ENCODE measurements at places on chromosomes 6 and 20. TPM values are rescaled to one million over a fixed set of nuclear protein-coding genes. Genes with fewer than 3 reads are reported as not detected.

- DNase-seq = no peak
These were observed 141.5 kb upstream of the AGPAT4 start for GRCh38 chr6:161415302-161415855.

Gene CST7
- 0.48 TPM for polyA plus RNA-seq

Gene GRIK2
- 12.1 TPM for polyA plus RNA-seq

- DNase-seq = no peak
These were observed 72.3 kb downstream of the CD164 start for GRCh38 chr6:109309917-109310316.

Gene CLIC5
- polyA plus RNA-seq = 182 TPM

GRCh38 chr6:19432966-19433498, 404.1 kb upstream of the ID4 start:
- DNase-seq = no peak

Gene OOEP
- 0.21 TPM for polyA plus RNA-seq

Gene IL20RA
- polyA plus RNA-seq = 1.6 TPM

Gene GABRR1
- polyA plus RNA-seq = 1.6 TPM

DNA sequence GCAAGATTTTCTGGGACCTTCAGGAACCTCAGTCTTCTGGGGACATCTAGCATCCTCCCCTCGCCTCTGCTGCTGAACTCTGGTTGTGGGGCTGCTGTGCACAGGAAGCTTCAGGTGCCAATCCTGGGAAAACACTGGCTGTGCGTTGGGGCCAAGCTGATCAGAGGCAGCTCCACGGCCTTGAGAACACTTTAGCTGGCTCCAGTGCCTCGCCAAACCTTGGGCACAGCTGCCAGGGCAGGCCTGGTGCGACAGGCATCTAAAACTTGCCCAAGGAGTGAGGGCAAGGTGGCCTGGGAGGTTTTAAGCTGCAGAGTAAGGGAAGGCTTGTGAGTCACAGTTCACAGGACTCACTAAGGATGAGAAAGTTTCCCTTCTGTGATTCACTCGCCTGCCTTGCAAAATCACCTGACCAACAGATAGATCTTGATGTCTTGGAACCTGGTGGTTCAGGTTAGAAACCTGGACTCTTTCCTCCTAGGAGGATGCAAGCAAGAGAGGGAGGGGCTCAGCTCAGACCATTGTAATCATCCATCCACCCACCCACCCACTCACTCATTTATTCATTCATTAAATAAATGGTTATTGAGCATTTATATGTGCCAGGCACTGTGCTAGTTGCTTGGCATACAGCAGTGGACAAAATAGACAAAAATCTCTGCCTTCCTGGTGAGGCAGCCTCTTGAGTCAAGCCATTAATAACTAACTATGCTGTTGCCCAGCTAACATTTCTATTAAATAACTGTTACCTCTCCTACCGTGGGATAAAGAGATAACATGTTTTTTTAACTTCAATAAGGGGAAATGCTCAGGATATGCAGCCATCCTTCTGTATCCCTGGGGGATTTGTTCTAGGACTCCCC, 2.5 kb upstream of the SPATS1 start:
- no peak for DNase-seq

- no peak for DNase-seq
These were observed 628 bp downstream of the NKAIN4 start for GRCh38 chr20:63253438-63254231.

DNA sequence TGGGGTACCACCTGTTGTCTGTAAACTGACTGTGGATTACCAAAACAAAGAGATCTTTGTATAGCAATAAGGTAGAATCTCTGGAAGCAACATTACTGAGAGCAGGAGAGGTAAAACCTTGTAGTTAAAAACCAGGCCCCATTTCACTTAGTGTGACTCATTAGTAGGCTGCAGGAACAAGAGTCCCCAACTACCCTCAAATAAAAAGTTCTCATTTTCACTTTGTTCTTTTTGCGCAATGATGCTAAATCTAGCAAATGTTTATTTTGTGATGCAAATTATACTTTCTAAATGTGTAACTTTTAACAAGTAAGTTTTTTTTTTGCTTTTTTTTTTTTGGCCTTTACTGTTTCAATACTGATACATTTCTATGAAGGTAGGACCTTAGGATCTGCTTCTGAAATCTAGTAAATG, 67.1 kb downstream of the ESF1 start:
- DNase-seq = no peak

Gene CFAP61
- polyA plus RNA-seq = 3.2 TPM

DNA sequence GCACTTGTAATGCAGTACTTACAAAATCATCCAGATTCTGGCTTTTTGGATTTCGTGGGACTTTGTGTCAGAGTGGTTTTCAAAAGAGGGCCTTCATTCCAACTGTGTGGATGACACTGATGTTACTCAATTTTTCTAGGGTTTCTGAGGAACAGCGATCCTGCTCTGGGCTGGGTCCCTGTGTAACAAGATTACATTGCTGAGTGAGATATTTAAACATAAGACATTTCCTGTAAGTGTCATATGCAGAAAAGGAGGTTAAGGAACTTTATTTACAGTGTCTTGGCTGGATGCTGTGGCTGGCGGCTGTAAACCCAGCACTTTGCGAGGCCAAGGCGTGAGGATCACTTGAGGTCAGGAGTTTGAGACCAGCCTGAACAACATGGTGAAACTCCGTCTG, 6.7 kb downstream of the ZFAND3 start:
- DNase-seq = no peak

DNA sequence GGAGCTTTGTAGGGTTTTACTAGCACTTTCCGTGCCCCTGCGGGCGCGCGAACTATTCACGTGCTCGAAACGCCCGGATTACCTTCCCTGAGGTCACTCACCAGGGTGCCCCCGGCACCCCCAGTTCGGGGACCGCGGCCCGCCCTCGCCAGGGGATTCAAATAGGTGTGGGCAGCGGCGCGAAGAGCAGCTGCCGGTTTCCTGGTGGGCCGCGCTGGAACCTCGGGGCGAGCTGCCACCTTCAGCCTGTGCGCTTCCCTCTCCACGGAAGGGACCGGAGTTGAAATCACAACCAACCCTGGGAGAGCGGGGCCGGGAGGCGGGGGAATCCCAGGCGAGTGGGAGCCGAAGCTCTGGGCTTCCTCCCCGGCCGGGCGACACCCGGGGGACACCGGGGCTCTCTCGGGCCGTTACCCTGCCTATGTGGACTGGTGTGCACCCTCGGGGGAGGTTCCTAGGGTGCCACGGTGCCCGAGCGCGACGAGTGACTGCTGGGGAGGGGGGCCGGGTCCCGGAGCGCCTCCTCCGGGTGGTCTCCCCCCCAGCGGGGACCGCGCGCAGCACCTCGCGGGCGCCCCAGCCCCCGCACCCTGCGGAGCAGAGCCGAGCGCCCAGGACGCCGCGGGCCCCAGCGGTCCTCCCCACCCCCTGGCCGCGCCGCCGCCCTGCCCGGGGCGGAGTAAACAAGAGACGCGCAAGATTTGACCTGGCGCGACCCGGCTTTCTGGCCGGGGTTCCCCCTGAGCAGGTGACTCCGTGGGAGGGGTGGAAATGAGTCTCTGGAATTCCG, 2.1 kb upstream of the HIVEP2 start:
- DNase-seq = peak; percentile 49

DNA sequence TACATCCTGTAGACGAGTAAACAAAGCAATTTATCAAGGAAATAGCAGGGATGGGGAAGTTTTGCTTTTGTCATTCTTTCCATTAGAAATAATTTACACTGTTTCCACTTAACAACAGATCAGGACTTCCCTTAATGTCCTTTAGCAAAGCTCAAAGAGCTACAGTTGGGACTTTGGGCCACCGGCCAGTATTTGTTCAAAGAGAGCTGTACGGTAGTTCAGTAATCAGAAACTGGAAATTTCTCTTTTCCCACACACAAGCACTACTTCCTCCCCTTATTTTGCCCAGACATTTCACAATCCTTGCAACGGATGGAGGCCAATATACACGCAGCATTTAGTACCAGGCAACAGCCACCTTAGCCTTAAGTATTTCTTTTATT, 12.1 kb upstream of the HINT3 start:
- DNase-seq = no peak

- no peak for DNase-seq
These were observed 25.3 kb downstream of the MOCS1 start for GRCh38 chr6:39908838-39909583.

GRCh38 chr6:138161088-138161337, 726 bp upstream of the ARFGEF3 start:
- DNase-seq = no peak

Gene RGS17
- 3.2 TPM for polyA plus RNA-seq

GRCh38 chr6:110560239-110561007, 84.0 kb upstream of the SLC22A16 start:
- no peak for DNase-seq

Measured in left renal cortex interstitium (tissue), 4 donors.